Colonic mucosa (tissue), 4 donors: ENCODE measurements at places on chromosomes 5 and 9. TPM values are rescaled to one million over a fixed set of nuclear protein-coding genes. Genes with fewer than 3 reads are reported as not detected.

DNA sequence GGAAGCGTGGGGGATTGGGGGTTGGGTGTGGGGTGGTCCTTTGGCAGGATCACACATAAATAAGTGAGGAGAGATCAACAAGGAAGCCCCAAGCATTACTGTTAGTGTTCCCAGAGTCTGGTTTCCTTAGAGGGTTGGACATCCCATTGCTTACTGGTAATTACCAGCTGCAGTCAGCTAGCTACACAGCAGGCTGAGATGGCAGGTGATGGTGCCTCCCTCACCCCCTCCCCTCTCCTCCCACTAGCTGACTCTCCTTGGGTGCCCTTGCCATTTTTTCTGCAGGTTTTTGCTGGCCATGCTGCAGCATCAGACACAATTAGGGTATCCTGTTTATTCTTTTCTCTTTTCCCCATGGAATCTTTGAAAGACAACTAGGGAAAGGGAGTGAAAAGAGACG is 107.5 kb upstream of the TLR4 start:
- no peaks in the 10 kb centered on the region for H3K36me3 ChIP-seq
- H3K4me1 ChIP-seq: no peaks in the 10 kb centered on the region
- no peak overlapping the region for H3K27ac ChIP-seq

GRCh38 chr5:53924392-53924791 is 364.0 kb downstream of the NDUFS4 start:
- no peaks in the 10 kb centered on the region for H3K27me3 ChIP-seq
- no peaks in the 10 kb centered on the region for H3K36me3 ChIP-seq
- H3K4me1 ChIP-seq: no peaks in the 10 kb centered on the region
- no peak overlapping the region for H3K27ac ChIP-seq
- no peak overlapping the region for H3K4me3 ChIP-seq

DNA sequence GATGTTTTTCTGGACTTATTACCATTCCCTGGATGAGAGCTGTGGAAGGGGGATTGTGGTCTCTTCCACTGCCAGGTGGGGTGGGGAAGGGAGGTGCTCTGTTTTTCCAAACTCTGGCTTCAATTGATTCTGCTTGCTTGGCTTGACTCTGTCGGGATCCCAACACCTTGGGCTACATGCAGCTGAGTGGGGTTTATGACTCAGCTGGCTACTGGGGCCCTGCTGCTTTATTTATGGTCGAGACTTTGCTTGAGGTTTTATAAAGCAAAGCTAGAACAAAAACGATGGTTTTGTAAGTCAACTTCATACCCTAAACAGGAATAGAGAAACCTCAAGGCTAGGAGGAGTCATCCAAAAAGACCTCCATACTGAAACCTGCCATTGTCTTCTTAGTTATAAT is 76.3 kb downstream of the AOPEP start:
- H3K27me3 ChIP-seq: no peaks in the 10 kb centered on the region
- no peak overlapping the region for H3K27ac ChIP-seq
- no peak overlapping the region for H3K4me3 ChIP-seq

DNA sequence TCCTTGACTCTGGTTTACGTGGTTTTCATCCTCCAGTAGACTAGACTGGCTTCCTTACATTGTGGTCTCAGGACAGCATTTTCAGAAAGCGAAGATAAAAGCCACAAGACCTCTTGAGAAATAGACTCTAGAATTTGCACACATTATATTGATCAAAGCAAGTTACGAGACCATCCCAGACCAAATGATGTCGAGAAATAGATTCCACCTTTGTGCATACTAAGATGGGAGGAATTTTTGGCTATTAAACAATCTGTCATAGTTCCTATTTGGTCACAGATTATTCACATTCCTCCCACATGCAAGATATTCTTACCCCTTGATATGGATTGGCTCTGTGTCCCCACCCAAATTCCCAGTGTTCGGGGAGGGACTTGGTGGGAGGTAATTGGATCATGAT is 65.6 kb downstream of the TEX10 start:
- no peaks in the 10 kb centered on the region for H3K36me3 ChIP-seq
- H3K4me1 ChIP-seq: no peaks in the 10 kb centered on the region
- H3K27ac ChIP-seq: no peak overlapping the region
- H3K4me3 ChIP-seq: no peak overlapping the region
- H3K27me3 ChIP-seq: no peaks in the 10 kb centered on the region
- no peak for DNase-seq

GRCh38 chr5:181133610-181134231 is 2.8 kb upstream of the OR2V1 start:
- DNase-seq: peak; percentile 42
- H3K36me3 ChIP-seq: no peaks in the 10 kb centered on the region

SPDL1 gene
- total RNA-seq: 13.7 TPM
